ENCODE measurements at places on chromosomes 2 and 18. TPM values are rescaled to one million over a fixed set of nuclear protein-coding genes. Genes with fewer than 3 reads are reported as not detected.

The SLC40A1 gene
- total RNA-seq = 9.5 TPM

The ANKRD36B gene
- total RNA-seq = 32.5 TPM

The REG1B gene
- not detected for total RNA-seq

The CRACDL gene
- total RNA-seq = not detected

Data from uterine smooth muscle cell (primary cell).